Calu3 (cell line): ENCODE measurements at places on chromosomes 2 and 18. TPM values are rescaled to one million over a fixed set of nuclear protein-coding genes. Genes with fewer than 3 reads are reported as not detected.

DNA sequence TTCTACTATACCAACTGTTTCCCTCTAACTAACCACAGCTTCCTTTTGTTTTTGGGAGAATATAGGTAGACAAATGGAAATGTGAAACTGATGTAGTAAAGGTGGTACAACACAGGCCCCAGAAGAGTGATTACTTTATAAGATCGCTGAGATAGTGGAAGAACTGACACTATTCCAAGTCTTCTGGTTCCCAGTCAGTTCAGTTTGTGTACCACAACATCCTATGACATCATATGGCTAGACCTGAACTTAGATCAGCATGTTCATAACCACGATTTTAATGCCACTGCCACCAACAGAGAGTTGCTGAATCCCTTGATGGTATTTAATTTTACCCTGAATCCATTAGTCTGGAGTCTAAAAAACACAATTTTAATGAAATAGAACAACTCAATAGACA, 328.9 kb downstream of the GPD2 start:
- no peaks in the 10 kb centered on the region for H3K27me3 ChIP-seq
- no peak overlapping the region for H3K27ac ChIP-seq
- no peak for DNase-seq
- no peaks in the 10 kb centered on the region for H3K4me1 ChIP-seq

DNA sequence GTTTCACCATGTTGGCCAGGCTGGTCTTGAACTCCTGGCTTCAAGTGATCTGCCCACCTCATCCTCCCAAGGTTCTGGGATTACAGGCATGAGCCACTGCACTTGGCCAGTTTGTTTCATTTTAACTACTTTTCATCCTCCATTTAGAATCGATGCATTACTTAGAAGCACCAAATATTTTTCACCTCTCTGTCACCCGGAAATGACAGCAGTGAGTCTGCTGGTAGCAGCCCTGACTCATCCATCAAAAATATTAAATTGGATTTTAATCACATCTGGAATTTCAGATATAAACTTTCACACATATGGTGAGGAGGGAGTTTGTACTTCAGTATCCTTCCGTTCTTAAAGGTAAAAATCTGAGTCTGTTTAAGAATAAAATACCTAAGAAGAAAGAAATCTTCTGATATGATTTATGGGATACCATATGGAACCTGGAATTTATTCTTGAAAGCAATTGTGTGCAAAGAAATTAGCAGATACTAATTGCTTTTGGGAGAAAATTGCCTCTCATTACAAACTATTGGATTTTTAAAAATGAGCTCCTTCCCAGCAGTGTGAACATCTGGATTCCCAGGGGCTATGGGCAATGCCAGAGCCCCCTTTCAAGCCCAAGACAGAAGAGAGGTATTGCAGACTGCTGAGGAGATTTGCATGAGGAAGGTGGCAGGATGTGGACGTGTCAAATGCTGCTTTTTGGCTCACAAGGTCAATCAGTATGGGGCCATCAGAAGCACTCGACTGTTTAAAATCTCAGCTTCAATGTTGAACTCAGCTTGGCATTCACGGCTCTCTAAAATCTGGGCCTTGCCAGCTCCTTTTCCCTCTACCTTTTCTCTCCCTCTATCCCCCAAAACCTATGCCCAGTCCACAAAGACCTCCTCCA, 279.5 kb upstream of the SIX2 start:
- H3K4me1 ChIP-seq: peaks cover 21% of the 10 kb centered on the region
- H3K27ac ChIP-seq: peak overlapping the region; percentile 42
- no peak overlapping the region for H3K4me3 ChIP-seq
- H3K36me3 ChIP-seq: no peaks in the 10 kb centered on the region

DNA sequence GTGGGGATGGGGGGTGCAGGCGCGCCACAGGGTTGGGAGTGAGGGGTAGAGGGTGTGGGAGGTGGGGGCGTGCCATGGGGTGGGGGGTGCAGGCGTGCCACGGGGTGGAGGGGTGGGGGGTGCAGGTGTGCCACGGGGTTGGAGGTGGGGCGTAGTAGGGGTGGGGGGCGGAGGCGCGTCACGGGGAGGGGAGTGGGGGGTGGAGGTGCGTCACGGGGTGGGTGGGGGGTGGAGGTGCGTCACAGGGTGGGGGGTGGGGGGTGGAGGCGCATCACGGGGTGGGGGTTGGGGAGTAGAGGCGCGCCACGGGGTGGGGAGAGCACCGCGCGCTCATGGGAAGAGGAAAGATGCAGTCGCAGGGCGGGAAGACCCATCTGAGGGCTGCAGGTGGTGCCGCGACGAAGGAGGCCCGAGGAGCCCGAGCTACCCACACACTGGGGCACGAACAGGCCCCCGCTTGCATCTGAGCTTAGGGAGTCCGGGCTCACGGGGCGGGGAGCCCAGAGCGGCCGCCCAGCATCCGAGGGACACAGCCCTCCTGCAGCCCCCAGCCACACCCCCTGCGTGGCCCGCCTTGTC, 37.5 kb downstream of the SNED1 start:
- H3K27ac ChIP-seq: no peak overlapping the region
- H3K36me3 ChIP-seq: no peaks in the 10 kb centered on the region
- H3K4me3 ChIP-seq: peak overlapping the region; percentile 63
- H3K27me3 ChIP-seq: peaks cover 51% of the 10 kb centered on the region
- DNase-seq: no peak

DNA sequence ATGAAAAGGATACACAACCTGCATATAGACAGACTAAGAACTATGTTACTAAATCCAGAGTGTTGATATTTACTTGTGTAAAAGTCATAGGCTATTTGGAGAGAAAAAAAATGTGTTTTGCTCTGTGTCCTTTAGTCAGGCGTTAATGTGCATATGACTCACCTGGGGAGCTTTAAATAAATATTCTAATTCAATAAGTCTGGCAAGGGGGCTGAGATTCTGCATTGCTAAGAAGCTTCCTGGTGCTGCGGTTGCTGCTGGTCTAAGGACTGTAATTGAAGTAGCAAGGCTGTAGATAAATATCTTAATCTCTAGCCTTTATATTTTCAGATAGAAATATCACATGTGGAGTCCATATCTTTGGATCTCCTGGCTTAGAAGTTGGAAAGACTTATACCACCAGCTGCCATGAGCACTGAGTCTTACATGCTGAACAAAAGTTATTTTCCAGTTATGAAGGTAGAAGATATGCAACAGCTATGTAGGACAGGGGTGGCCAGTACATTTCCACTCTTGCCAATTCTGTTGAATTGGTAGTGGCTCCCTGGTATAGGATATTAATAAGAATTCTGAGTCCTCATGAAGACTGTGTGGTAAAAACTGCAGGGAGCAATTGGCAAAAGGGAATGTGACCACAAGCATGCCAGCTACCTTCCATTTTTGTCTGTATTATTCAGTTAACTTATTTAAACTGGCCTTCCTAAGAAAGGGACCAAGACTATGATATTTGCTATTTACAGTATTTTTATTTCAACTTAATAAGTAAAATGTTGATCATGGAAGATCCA, 4.8 kb downstream of the SPAG16 start:
- H3K4me1 ChIP-seq: peaks cover 45% of the 10 kb centered on the region
- peaks cover 19% of the 10 kb centered on the region for H3K36me3 ChIP-seq
- DNase-seq: peak; percentile 38
- no peaks in the 10 kb centered on the region for H3K27me3 ChIP-seq

DNA sequence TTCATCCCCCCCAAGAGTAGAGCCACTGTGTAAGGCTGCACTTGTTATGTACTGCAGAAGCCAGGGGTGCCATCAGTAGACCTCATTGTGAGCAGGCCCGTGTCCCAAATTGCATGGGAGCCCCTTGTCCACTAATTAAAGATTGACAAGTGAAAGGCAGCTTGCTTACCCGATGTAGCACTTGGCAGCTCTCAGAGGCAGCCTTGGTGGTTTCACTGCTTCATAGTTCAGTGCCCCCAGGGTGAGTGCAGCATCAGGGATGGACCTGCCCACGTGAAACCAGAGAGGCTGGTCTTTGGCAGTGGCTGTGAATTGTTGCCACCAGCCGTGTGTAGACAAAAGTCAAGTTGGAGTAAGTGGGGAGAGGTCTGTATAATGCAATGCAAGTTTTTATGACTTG, 13.3 kb downstream of the TUBB6 start:
- no peak for DNase-seq
- no peak overlapping the region for H3K27ac ChIP-seq
- no peaks in the 10 kb centered on the region for H3K4me1 ChIP-seq
- H3K27me3 ChIP-seq: no peaks in the 10 kb centered on the region

DNA sequence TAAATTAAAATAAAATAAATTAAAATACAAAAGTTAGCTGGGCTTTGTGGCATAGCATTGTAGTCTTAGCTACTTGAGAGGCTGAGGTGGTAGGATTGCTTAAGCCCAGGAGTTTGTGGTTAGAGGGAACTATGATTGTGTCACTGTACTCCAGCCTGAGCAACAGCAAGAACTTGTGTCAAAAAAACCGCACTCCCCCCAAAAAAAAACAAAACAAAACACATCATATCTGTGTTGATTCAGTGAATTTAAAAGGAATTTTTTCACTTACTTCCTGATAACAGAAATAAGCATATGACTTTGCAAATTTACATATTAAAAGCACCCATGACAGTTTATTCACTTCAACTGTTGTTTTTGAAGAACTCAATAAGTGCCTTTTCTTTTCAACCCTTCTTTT, 68.1 kb upstream of the PELI1 start:
- H3K36me3 ChIP-seq: no peaks in the 10 kb centered on the region
- H3K27ac ChIP-seq: no peak overlapping the region
- peak; percentile 19 for DNase-seq
- no peaks in the 10 kb centered on the region for H3K27me3 ChIP-seq
- peaks cover 17% of the 10 kb centered on the region for H3K4me1 ChIP-seq

- H3K27ac ChIP-seq: no peak overlapping the region
- no peak for DNase-seq
- H3K4me1 ChIP-seq: no peaks in the 10 kb centered on the region
- H3K4me3 ChIP-seq: no peak overlapping the region
Measured at GRCh38 chr2:128646091-128646490, 327.4 kb upstream of the HS6ST1 start.

DNA sequence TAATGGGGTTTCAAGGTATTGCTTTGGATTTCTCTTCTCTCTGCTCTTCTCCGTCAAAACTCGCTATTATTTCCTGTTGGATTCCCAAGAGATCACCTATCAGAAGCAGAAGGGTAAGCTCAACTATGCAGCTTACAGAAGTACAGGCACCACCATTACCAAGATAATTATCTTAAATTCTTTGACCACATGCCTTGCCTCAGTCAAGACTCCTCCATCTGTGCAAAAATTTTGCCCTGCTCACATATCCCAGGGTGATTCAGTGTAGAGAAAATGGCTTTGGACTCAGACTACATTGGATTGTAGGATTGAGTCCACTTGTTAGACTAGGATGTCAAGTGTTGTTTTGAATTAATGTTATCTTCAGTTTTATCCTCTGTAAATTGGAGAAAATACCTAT, 698.7 kb downstream of the TDRD15 start:
- H3K4me3 ChIP-seq: no peak overlapping the region
- no peak overlapping the region for H3K27ac ChIP-seq
- H3K36me3 ChIP-seq: no peaks in the 10 kb centered on the region
- H3K27me3 ChIP-seq: no peaks in the 10 kb centered on the region

GRCh38 chr2:235990344-235990743, 177.8 kb downstream of the GBX2 start:
- peaks cover 6% of the 10 kb centered on the region for H3K4me1 ChIP-seq
- no peak for DNase-seq
- H3K27me3 ChIP-seq: no peaks in the 10 kb centered on the region

DNA sequence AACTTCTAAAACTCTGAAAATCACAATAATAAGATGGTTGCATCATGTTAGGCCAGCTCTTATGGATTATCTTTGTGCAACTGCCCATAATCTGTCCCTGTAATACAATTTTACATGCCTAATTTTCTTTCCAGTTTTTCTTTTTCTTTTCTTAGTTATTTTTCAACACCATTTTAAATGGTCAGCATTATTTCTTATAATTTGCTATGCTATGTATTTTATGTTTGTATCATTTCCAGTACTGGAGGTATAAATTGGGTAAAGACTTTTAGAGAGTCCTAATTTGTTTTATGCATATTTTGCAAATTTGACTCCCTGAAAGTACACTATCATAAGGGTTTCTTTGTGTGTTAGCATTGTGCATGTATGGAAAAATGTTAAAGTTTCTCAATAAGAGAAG, 333.0 kb downstream of the CCDC178 start:
- H3K27me3 ChIP-seq: no peaks in the 10 kb centered on the region
- no peak overlapping the region for H3K4me3 ChIP-seq
- H3K4me1 ChIP-seq: no peaks in the 10 kb centered on the region

GRCh38 chr2:235235977-235236767, 257.7 kb upstream of the AGAP1 start:
- no peak for DNase-seq
- H3K4me1 ChIP-seq: no peaks in the 10 kb centered on the region
- H3K27me3 ChIP-seq: peaks cover 90% of the 10 kb centered on the region
- no peak overlapping the region for H3K27ac ChIP-seq
- H3K4me3 ChIP-seq: no peak overlapping the region

DNA sequence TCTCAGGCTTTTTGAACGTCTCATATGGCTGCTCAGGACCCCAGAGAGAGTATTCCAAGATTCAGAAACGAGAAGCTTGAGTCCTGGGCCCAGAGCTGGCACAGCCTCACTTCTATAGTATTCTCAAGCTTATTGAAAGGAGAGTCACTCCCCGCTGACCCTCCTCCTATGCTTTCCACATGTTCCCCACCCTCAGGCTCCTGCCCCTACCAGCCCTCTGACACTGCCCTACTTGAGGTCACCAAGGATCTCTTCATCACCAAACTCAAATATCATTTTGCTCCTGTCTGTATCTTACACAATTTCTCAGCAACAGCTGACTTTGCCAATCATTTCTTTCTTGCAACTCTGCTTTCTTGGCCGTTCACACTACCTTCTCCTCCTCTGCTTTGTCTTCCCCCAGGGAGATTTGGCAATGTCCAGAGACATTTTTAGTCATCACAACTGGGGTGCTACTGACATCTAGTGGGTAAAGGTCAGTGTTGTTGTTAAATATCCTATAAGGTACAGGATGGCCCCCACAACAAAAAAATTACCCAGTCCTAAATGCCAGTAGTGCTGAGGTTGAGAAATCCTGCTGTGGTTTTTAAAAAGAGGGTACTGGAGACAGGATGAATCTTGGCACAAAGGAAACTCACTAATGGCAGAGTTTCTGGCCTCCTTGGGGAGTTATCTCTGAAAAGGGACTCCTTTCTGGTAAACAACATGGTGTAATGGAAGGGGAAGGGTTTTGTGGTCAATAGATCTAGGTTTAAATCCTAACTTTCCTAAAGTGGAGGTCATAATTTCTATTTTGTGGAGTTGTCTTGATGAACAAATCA, 26.9 kb upstream of the INSIG2 start:
- peaks cover 48% of the 10 kb centered on the region for H3K4me1 ChIP-seq
- no peak overlapping the region for H3K4me3 ChIP-seq
- DNase-seq: peak; percentile 52
- H3K27ac ChIP-seq: no peak overlapping the region

DNA sequence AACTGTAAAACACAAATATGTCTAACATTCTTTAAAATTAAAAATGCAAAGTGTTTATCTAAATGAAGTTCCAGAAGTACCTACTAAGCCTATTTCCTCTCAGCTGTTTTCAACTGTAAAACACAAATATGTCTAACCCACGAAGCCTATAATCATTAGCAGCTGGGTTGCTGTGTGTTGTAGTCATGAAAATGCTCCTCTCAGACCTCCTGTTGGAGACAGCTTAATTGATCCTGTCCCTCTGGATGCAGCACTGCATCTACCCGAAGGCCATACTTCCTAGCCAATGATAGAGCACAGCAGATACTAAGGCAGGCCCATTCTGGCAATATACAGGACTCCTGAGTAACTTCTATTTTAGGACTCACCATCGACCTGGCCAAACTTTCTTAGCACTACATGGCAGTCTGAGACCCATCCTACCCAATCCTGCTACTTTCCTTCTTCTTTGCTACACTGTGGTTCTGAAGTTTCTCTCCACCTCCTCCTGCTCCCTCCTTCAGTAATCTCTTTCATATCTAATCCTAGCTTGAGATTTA, 92.5 kb upstream of the RBBP8 start:
- H3K4me3 ChIP-seq: no peak overlapping the region
- peaks cover 5% of the 10 kb centered on the region for H3K36me3 ChIP-seq
- no peak overlapping the region for H3K27ac ChIP-seq
- no peak for DNase-seq

Gene SIX3
- total RNA-seq: not detected in 2 replicates

Gene CYP26B1
- total RNA-seq: 3.0 and 5.1 TPM in 2 replicates

Gene C2orf66
- 0.35 and 0.37 TPM in 2 replicates for total RNA-seq
